ENCODE measurements at places on chromosomes 3 and 15. TPM values are rescaled to one million over a fixed set of nuclear protein-coding genes. Genes with fewer than 3 reads are reported as not detected.

Gene KIF7
- 0.51 TPM for total RNA-seq

DNA sequence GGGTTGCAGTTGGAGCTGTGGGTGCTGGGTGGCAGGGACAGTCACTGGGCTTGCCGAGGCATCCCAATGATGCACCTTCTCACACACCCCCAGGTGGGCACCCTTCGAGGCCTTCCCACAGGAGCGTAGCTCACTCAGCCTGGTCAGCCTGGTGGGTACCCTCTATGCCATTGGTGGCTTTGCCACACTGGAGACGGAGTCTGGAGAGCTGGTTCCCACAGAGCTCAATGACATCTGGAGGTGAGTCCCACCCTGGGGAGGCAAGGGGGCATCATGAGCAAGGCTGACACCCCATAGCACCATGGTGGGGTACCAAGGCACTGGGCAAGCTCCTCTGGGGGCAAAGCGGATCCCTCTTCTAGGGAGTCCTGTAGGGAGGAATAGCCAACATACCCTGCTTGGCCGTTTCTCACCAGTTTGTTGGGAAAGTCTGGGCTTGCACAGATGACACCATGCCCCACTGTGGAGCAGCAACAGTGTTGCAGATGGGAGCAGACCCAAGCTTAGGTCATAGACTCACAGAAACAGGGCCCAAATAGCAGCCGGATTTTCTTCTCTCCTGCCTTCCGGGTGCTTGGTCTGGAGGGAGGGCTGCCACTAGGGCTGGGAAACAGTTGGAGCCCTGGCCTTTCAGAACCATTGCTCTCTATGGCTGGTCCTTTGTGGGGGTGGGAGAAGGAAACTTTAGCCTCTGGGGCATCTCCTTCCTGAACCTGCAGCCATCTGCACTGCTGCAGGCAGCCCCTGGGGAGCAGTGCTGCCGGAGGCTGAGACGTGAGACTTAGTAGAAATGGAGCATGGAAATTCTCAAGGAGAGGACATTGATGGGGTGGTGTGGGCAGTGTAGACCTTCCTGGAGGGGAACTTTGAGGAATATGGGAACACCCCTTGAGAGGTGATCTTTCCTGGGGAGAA is 5.7 kb downstream of the KLHL40 start:
- DNase-seq = no peak

DNA sequence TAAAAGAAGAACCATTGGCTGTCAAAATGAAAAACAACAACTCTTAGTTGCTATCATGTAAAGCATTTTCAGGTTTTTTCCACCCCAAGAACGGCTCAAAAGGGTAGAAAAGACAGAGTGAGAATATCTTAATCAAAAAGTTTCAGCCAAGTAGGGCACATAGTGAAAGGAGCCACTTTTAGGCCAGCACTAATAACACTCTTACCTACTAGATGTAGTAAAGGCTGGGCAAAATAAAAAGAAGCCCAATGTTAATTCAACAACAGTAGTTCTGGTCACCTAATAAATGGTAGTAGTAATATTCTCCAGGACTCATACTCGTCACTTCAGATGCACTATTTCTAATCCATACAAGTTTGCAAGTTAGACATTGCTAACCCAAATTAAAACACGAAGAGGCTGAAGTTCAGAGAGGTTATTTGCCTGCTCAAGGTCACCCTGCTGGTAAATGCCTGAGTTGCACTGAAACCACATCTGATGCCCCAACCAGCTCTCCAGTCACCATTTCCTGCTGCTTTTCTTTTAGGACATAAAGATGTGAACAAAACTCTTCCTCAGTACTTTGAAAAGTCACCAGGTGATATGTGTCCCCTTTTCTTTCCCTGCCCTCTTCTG is 7.5 kb downstream of the GOLIM4 start:
- DNase-seq = no peak

DNA sequence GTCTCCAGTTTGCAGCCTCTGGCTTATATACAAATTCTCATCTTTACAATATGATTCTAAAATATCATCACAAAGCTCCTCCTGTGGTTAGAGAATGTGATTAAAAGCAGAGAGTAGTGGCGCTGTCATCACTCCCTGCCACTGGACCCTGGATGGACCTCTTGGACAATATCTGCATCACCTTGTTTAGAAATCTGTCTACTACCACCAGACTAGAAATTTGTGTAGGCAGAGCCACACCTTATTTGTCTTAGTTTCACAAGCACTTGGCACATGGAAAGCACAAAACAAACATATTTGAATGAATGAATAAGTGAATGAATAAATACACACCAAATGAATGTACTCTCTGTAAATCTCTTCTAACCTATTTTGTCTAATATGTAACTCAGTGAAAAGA is 68.1 kb downstream of the IMPG2 start:
- DNase-seq = no peak

GRCh38 chr15:69422336-69422895 is 8.3 kb downstream of the KIF23 start:
- DNase-seq = no peak

DNA sequence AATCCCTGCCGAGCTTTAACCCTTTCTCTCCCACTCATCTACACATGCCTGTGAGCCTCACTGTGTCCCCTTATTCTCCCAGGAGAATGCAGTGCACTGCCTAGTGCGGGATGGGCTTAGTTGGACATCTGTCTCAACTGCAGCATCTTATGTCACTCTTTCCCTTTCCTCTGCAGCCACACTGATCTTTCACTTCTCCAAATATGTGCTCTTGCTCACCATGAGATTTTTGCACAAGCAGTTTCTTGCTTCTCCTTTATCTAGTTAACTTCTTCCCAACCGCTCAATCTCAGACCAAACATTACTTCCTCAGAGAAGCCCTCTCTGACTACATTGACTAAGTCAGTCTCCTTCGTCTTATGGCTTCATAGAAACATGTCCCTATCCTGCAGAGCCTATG is 292.3 kb downstream of the KBTBD8 start:
- no peak for DNase-seq

- DNase-seq = no peak
Measured at GRCh38 chr3:79960594-79960993, 192.8 kb upstream of the ROBO1 start.

- DNase-seq = no peak
Measured at GRCh38 chr3:32398531-32398930, 6.9 kb downstream of the CMTM7 start.

- DNase-seq = no peak
Measured at GRCh38 chr3:98985431-98985830, 83.9 kb upstream of the DCBLD2 start.

DNA sequence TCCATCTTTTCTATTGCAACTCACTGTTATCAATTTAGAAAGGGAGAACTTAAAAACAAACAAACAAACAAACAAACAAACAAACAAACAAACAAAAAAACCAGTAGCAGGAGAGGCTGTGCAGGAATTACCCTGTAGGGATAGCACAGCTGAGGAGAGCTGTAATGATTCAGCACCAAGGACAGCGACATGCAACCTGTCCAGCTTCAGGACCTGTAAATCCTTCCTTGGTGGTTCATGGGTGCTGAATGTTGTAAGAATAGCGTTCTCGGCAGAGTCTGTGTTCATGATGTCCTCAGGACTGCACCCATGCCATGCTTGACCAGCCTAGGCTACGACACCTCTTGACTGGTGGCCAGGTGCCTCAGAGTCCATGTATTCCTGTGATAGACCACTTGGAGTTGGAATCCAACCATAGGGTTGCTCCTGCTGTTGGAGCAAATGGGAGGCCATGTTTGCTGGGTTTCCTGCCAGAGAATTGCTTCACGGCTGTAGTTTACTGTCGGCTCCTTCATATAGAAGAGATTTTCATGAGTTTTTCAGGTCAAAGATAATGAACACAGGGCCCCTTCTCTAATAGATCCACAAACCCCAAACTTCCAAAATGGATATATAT is 65.9 kb downstream of the CACNA2D3 start:
- no peak for DNase-seq

- no peak for DNase-seq
Measured at GRCh38 chr3:152505926-152506325, 237.2 kb downstream of the MBNL1 start.

- no peak for DNase-seq
Measured at GRCh38 chr15:43299411-43299810, 31.0 kb downstream of the LCMT2 start.

GRCh38 chr3:102332205-102332604 is 102.6 kb upstream of the ZPLD1 start:
- no peak for DNase-seq

Gene PDE8A
- 31.9 TPM for total RNA-seq

Gene DPPA2
- total RNA-seq = not detected

- DNase-seq = no peak
Measured at GRCh38 chr15:96217983-96218382, 112.5 kb upstream of the NR2F2 start.

DNA sequence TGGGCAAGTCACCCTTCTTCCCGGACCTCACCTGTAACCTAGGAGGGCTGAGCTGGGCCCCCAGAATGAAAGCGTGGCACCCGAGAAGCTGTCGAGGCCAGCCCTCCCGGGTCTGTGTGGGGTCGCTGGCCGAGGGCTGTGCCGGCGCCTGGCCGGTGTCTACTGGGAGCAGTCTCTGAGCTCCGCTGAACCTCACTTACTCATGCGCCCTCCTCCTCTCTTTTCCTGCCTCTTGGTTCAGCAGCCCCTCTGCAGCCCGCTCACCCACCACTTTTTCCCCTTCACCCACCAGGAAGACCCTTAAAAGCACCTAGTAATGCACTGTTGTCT is 419 bp downstream of the HYKK start:
- DNase-seq = no peak

DNA sequence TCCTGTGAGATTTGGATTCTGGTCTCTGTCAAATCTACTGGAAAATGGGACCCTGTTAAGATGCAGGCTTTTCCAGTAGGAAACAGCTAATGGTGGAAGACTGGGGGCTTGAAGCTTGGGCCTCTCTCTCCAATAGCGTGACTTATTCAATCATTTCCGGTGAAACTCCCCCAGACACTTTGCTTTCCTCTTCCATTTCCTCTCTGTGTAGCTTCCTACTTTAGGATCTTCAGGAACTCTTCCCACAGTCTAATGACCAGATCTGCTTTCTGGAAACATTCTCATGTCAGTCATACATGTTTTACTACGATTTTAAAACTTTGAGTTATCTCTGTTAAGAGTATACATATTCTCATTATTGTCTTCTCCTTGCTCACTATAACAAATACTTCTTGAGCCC is 28.0 kb upstream of the TPRG1 start:
- DNase-seq = no peak

Gene CLRN1
- total RNA-seq = not detected

- DNase-seq = no peak
Measured at GRCh38 chr3:11199902-11200845, 45.9 kb downstream of the HRH1 start.

- no peak for DNase-seq
Measured at GRCh38 chr15:30872341-30872748, 31.4 kb upstream of the FAN1 start.

Gene PP2D1
- total RNA-seq = not detected

- no peak for DNase-seq
Measured at GRCh38 chr3:72816862-72817355, 31.3 kb downstream of the SHQ1 start.

DNA sequence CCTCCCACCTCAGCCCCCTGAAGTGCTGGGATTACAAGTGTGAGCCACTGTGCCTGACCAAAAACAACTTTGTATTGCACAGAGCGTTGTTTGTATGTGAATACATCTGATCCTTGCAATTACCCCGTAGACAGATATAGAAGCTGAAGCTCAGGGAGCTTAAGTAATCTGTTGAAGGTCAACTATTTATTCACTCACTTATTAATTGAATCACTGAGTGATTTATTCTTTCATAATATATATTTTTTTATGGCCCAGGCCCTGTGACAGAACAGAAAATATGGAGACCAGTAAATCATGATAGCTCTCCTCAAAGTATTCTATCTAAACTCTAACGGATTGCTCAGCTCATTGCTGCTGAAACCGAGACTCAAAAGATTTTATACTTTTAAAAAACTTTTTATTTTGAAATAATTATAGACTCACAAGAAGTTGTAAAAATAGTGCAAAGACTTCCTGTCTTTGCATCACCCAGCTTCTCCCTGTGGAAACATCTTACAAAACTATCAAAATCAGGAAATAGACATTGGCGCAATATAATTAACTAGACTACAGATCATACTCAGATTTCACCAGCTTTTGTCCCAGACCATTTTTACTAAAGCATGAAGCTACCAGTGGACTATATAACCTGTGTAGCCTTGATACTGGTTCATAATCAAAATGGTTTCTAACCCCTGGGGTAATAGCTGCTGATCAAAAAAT is 466.1 kb downstream of the PDCD6IP start:
- no peak for DNase-seq

Gene TAMM41
- total RNA-seq = 53.4 TPM

Gene HRG
- total RNA-seq = not detected
